GM23248 (cell line): ENCODE measurements at places on chromosomes 11 and 22.

DNA sequence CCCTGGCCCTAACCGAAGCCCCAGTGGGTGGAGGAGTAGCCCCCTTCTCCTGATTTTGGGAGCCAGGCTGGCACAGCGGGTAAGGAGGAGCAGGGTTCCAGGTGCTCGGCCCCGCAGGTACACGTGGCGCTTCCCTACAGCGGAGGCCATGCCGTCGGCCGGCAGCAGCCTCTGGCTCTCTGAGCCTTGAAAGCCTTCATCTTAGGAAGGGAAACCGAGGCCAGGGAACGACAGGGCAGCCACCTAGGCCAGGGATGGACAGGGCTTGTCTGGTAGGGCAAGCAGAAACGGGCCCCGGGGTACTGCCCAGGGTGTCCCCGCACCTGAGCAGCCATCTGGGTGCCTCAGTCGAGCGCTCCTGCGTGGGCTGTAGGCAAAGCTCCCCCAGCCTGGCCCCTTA, 28.7 kb downstream of the MOB2 start:
- DNase-seq, result no peak

- DNase-seq, result no peak
Observed at GRCh38 chr11:63609536-63609935, 4.7 kb downstream of the PLAAT3 start.

DNA sequence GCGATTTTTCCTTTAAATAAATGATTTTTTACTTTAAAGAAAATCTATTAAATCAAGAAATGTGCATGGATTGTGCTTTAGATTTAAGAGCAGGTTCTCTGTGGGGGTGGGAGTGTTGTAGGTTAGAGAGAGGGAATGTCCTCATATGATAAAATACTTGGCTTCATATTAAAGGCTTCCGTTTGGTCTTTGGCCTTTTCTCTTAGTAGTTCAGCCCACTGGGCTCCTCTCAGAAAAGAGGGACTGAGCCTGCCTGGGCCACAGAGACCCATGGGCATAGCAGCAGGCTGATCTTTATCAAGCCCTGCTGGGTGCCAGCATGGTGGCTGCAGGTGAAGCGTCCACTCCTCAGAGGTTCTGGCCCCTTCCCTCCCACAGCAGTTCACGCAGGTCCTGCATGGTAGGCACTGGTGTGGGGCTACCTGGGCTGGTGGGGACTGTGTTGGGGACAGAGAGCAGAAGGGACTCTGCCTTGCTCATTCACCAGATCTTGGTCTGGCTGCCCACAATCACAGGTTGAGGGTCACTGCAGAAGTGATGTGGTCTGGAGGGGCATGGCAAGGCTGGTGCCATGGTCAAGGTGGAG, 4.3 kb downstream of the PANX1 start:
- no peak for DNase-seq

- peak; percentile 84 for DNase-seq
Observed at GRCh38 chr22:42885446-42885845, 28.4 kb upstream of the ARFGAP3 start.

- DNase-seq, result no peak
Observed at GRCh38 chr11:73317803-73318202, 9.7 kb downstream of the ARHGEF17 start.

GRCh38 chr11:120622189-120622875, 110.8 kb downstream of the GRIK4 start:
- no peak for DNase-seq

- DNase-seq, result peak; percentile 87
Observed at GRCh38 chr11:32172848-32173834, 82.3 kb downstream of the RCN1 start.

DNA sequence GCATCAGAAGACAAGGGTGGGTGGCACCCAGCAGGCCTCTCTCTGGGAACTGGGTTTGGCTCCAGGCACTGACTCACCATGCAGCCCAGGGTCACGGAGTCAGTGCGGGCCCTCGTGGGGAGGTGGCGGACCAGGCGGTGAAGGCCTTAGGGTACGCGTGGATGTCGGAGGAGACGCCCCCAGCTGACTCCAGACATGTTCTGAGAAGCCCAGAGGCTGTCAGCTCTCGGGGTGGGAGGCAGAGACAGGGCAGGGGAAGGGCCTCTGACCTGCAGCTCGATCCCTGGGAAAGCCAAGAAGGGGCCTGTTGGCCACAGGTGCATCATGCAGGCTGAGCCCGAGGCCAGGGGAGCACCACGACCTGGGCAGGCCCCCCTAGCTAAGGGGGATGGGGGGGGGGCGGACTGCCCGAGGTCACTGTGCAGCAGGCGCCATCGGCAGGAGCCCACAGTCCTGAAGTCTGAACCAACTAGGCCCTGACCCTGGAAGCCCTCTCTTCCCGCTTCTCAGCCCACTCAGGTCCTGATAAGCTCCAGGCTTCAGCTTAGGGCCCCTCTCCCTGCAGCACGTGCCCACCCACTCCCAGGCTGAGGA, 18.0 kb downstream of the MOB2 start:
- no peak for DNase-seq

GRCh38 chr11:11346303-11346702, 6.7 kb downstream of the CSNK2A3 start:
- DNase-seq, result no peak

GRCh38 chr11:111001986-111002611, 243.4 kb upstream of the POU2AF2 start:
- DNase-seq, result peak; percentile 96

- peak; percentile 96 for DNase-seq
Observed at GRCh38 chr11:27934830-27935145, 173.2 kb downstream of the KIF18A start.

GRCh38 chr11:22674470-22675439, 8.3 kb downstream of the GAS2 start:
- DNase-seq, result no peak

DNA sequence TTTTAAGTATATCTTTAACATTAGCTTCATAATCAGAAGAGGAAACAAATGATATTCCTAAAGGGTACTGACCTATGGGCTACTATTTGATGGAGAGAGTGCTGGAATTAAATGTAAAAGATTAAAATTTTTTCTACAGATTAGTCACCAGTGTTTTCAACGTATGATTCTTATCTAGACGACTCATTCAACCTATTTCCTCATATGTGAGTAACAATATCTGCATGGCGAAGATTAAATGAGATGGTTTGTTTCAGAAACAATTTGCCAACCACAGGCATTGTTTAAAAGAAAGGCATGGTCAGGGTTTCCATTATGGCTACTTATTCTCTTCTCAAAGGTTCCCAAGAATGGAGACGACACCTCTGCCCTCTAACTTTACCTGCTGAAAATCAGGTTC, 20.4 kb downstream of the OR56B4 start:
- peak; percentile 43 for DNase-seq
